ENCODE measurements at places on chromosomes 7 and 10. TPM values are rescaled to one million over a fixed set of nuclear protein-coding genes. Genes with fewer than 3 reads are reported as not detected.
A peak's percentile ranks its signal among the peaks of the same experiment; 100 is the strongest.

- DNase-seq, result no peak
- no peak overlapping the region for H3K4me3 ChIP-seq
- H3K27ac ChIP-seq, result no peak overlapping the region
- no peaks in the 10 kb centered on the region for H3K27me3 ChIP-seq
Observed at GRCh38 chr7:36972140-36972518, 247.8 kb upstream of the AOAH start.

DNA sequence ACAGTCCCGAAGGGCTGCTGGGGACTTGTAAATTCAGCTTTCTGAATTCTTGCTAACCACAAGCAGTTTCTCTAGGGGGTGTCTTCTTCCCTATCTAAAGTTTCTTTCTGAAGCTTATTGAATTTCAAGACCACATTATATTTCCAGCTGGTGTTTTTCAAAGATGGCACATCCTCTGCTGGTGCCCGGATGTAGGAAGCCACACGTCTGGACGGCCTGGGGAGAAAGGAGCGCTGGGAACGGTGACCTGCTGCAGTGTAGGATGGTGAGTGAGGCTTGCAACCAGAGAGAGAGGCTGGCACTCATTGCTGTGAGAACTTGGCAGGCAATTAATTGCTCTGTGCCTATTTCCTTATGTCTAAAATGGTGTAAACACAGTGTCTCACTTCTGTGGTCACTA, 776.4 kb downstream of the TYW1 start:
- no peaks in the 10 kb centered on the region for H3K4me1 ChIP-seq
- no peak for DNase-seq
- H3K27ac ChIP-seq, result no peak overlapping the region
- peaks cover 3% of the 10 kb centered on the region for H3K27me3 ChIP-seq
- H3K4me3 ChIP-seq, result no peak overlapping the region
- H3K36me3 ChIP-seq, result no peaks in the 10 kb centered on the region

DNA sequence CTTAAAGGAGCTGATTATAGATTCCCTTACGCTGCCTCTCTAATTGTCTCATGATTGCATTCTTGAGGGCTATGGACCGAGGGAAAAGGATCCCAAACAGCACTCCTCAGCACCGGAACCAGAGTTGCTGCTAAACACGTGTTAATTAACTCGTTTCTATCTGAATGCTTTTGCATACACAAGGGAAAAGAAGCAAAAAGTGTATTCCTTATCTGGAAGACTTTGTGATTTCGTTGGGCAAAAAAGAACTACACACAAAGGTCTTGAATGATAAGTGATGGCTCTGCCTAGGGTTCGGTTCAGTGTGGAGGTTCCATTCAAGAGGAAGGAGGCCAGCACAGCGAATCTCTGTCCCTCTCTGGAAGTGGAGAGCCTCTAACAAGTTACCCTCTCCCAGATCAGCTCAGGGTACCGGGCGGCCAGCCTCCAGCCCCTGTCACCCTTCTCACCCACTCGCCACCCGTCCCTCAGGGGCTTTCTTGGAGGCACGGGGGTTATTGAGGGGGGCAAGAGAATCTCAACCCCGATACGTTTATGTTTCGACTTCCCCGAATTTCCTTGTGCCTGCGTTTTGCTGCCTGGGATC, 515 bp upstream of the SLC4A2 start:
- DNase-seq, result no peak
- no peaks in the 10 kb centered on the region for H3K27me3 ChIP-seq
- peaks cover 11% of the 10 kb centered on the region for H3K36me3 ChIP-seq
- H3K27ac ChIP-seq, result peak overlapping the region; percentile 93

ZNF487 gene
- 6.5 TPM for polyA plus RNA-seq

DNA sequence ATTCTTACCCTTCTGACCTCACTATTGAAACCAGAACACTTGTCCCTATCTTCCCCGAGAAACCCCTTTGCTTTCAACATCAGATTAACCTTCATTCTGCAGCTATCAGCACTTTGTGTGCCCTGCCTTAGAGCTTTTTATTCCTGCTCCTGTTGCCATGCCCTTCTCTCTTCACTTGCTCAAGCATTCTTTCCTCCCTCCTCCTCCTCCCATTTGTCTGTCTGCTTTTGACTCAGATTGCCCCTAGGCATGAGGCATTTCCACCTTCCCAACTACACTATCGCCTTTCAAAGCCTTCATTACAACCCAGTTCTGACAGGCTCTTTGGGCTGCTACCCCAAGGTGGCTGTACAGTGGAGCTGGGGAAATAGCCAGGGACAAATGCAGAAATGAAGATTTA, 143.3 kb downstream of the SLC25A13 start:
- H3K27me3 ChIP-seq, result no peaks in the 10 kb centered on the region
- H3K27ac ChIP-seq, result no peak overlapping the region
- H3K36me3 ChIP-seq, result peaks cover 6% of the 10 kb centered on the region
- H3K4me1 ChIP-seq, result no peaks in the 10 kb centered on the region
- no peak for DNase-seq
- no peak overlapping the region for H3K4me3 ChIP-seq

DEPP1 gene
- polyA plus RNA-seq, result 16.0 TPM

- no peaks in the 10 kb centered on the region for H3K4me1 ChIP-seq
- H3K36me3 ChIP-seq, result no peaks in the 10 kb centered on the region
- no peak overlapping the region for H3K4me3 ChIP-seq
- no peak overlapping the region for H3K27ac ChIP-seq
Observed at GRCh38 chr7:35491233-35491632, 203.7 kb downstream of the HERPUD2 start.

GRCh38 chr10:75547391-75548298, 116.2 kb downstream of the LRMDA start:
- H3K27ac ChIP-seq, result peak overlapping the region; percentile 1
- no peaks in the 10 kb centered on the region for H3K27me3 ChIP-seq
- no peak for DNase-seq
- peaks cover 40% of the 10 kb centered on the region for H3K4me1 ChIP-seq
- H3K36me3 ChIP-seq, result no peaks in the 10 kb centered on the region
- no peak overlapping the region for H3K4me3 ChIP-seq

NKX1-2 gene
- not detected for polyA plus RNA-seq

PDE1C gene
- polyA plus RNA-seq, result under 0.01 TPM

SMO gene
- polyA plus RNA-seq, result 2.8 TPM

DNA sequence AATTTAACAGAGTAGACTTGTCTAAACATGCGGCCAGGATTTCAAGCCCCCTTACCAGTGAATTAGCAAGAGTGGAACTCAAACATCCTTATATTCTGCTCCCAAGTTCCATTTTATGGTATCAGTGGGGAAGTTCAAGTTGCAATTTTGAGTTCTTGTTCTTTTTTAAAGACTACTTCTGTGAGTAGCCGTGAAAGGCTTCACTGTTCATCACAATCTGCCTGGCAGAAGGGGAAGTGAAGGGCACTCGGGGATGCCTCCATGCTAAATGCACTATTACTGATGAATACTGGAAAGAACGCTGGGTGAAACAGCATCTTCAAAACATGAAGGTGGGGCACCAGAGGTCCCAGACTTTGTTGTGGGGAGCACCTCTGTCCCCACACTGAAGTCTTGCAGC, 22.4 kb upstream of the FGL2 start:
- no peak overlapping the region for H3K4me3 ChIP-seq
- no peaks in the 10 kb centered on the region for H3K36me3 ChIP-seq
- no peak for DNase-seq
- no peaks in the 10 kb centered on the region for H3K27me3 ChIP-seq

DNA sequence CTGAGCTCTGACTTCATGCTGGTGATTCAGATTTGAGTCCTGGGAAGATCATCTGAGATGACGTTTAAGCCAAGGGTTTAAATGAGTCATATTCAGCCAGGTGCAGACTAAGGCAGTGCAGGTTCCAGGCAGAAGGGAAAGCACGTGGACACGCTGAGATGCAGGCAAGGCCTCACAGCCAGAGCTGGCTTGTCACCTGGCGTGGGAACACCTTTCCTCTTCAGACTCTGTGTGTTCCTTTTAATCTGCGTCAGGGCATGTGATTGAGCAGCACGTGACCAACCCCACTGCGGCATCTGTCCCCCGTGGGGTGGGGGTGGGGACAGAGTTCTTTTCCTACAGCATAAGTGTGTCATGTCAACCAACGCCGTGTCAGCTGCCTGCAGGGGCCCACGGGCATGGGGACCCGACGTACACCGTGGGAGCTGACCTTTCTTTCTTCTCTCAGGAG, 10.7 kb upstream of the IDI2 start:
- no peaks in the 10 kb centered on the region for H3K4me1 ChIP-seq
- DNase-seq, result no peak
- H3K27ac ChIP-seq, result no peak overlapping the region
- H3K36me3 ChIP-seq, result no peaks in the 10 kb centered on the region

ZNF853 gene
- 2.3 TPM for polyA plus RNA-seq

GRCh38 chr7:106152313-106152665, 40.2 kb upstream of the SYPL1 start:
- no peak overlapping the region for H3K27ac ChIP-seq
- no peak overlapping the region for H3K4me3 ChIP-seq
- H3K36me3 ChIP-seq, result no peaks in the 10 kb centered on the region
- DNase-seq, result no peak
- no peaks in the 10 kb centered on the region for H3K27me3 ChIP-seq

CACNB2 gene
- 4.7 TPM for polyA plus RNA-seq

DNA sequence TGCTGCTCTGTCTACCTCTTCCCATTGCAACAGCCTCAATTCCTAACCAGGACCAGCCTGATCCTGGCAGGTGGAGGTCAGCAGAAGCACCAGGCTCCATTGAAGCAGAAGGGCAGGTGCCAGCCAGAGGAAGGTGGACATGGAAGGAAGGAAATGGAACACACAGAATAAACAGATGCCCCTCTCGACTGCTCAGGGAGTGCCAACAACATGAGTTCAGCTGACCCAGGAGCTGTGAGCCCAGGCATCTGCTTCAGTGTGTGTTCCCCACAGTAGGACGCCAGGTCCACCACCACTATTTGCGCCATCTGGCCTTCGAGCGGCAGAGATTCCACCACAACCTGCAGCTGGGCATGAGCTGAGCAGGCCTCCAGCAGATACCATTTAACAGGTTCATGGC, 56.7 kb downstream of the GPAM start:
- no peaks in the 10 kb centered on the region for H3K27me3 ChIP-seq
- H3K4me1 ChIP-seq, result no peaks in the 10 kb centered on the region
- DNase-seq, result no peak
- H3K27ac ChIP-seq, result no peak overlapping the region

- no peak overlapping the region for H3K27ac ChIP-seq
- H3K4me3 ChIP-seq, result no peak overlapping the region
- H3K27me3 ChIP-seq, result no peaks in the 10 kb centered on the region
- DNase-seq, result peak; percentile 53
- peaks cover 5% of the 10 kb centered on the region for H3K36me3 ChIP-seq
- H3K4me1 ChIP-seq, result no peaks in the 10 kb centered on the region
Observed at GRCh38 chr7:490461-491291, 29.0 kb downstream of the PDGFA start.

DNA sequence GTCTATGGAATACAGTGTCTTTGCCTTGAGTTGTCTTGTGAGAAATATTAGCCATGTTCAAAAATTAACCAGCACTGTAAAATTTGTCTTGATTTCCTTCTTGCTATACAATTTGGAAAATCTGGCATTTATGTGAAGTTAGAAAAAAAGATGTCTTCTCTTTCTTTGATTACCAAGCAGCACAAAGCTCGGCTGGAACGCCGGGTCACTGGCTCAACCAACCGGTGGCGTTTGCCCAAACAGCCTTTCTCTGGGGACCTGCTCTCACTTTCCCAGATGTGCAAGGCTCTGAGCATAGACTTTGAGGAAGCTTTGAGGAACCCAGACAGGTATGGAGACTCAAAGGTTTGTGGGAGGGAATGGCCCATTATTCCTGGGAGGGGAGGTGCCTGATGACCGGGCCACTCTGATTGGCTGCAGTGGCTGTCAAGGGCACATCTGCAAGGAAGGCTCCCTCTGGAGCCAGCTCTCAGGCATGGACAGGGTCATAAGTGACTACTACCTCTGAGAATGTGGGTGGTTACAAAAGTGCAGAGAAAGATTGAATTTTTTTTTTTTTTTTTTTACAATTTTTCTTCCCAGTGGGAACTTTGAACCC, 5.6 kb downstream of the BTBD16 start:
- no peaks in the 10 kb centered on the region for H3K4me1 ChIP-seq
- peak; percentile 28 for DNase-seq
- no peak overlapping the region for H3K27ac ChIP-seq
- H3K36me3 ChIP-seq, result no peaks in the 10 kb centered on the region
- no peak overlapping the region for H3K4me3 ChIP-seq
- H3K27me3 ChIP-seq, result no peaks in the 10 kb centered on the region

DNA sequence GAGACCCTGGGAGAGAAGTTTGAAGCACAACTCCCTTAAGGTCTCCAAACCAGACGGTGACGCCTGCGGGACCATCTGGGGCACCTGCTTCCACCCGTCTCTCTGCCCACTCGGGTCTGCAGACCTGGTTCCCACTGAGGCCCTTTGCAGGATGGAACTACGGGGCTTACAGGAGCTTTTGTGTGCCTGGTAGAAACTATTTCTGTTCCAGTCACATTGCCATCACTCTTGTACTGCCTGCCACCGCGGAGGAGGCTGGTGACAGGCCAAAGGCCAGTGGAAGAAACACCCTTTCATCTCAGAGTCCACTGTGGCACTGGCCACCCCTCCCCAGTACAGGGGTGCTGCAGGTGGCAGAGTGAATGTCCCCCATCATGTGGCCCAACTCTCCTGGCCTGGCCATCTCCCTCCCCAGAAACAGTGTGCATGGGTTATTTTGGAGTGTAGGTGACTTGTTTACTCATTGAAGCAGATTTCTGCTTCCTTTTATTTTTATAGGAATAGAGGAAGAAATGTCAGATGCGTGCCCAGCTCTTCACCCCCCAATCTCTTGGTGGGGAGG, 10.8 kb downstream of the SERPINE1 start:
- H3K4me1 ChIP-seq, result no peaks in the 10 kb centered on the region
- no peak for DNase-seq
- H3K27me3 ChIP-seq, result peaks cover 6% of the 10 kb centered on the region
- H3K4me3 ChIP-seq, result no peak overlapping the region
- H3K36me3 ChIP-seq, result no peaks in the 10 kb centered on the region

DNA sequence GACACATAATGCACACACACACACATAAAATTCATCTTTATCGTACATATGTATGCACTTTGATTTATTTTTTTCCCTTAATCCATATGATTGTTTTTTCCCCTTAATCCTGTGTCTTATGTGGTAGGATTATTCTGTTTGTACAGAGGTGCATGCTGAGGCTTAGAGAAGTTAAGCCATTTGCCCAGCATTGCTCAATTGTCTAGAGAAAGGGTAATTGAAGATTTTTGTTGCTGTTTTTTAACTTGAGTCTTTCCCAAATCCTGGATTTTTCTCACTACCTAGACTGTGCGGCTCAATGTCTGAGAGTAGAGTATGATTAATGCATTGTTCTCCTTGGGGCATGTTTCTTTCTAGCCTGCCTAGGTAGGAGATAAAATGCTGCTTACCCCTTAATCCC, 35.0 kb downstream of the WBP1L start:
- H3K36me3 ChIP-seq, result no peaks in the 10 kb centered on the region
- H3K4me1 ChIP-seq, result no peaks in the 10 kb centered on the region
- H3K4me3 ChIP-seq, result no peak overlapping the region

DNA sequence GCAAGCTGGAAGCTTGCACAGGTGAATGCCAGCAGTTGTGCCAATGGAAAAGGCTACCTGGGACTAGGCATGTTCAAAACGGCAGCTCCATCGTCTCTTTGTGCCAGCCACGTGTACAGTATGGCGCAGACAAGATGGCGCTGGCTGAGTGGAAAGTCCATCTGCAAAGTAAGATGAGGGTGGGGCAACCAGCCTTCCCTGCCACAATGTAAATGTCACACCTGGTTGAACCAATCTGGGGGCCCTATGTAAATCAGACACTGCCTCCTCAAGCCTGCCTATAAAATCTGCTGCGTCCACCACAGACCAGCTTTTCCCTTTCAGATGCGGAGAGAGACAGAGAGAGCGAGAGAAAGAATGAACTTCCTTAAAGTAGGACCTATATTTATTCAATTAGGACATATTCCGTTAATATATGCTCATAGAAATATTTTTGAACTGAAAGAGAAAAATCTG, 18.5 kb upstream of the C7orf33 start:
- no peaks in the 10 kb centered on the region for H3K36me3 ChIP-seq
- H3K27me3 ChIP-seq, result no peaks in the 10 kb centered on the region
- no peak overlapping the region for H3K4me3 ChIP-seq
